Peyer's patch (tissue), 4 donors: ENCODE measurements at places on chromosomes 3 and 15. TPM values are rescaled to one million over a fixed set of nuclear protein-coding genes. Genes with fewer than 3 reads are reported as not detected.
A peak's percentile ranks its signal among the peaks of the same experiment; 100 is the strongest.

DNA sequence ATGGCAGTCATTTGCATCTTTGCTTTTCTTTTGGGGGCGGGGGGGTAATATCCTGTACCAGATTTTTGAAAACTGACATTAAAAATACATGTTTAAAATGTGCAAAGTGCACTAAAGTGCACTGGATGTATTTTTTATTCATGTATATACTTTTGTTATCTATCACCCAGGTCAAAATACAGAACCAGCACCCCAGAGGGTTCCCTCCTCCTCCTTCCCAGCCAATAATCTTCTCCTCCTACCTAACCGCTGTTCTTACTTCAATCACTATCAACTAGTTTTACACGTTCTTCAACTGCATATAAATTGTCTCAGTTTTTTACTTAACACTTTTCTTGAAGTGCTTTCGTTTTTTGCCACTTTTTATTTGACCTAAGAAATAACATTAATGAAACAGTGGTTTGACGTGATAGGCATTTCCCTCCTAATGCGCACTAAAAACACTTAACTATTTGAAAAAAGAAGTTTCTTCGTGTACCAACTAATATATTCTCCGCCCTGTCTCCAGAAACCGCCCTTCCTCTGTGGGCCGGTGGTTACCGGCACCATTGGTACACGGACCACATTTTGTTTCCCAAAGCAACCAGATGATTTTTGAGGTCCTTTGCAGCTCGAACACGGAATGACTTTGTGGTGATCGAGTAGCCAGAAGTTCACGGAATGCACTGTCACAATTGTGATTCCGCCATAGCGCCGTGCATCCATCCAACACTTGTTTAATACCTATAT, 836 bp upstream of the AKAP13 start:
- no peaks in the 10 kb centered on the region for H3K36me3 ChIP-seq
- peak overlapping the region; percentile 94 for H3K27ac ChIP-seq
- no peaks in the 10 kb centered on the region for H3K4me1 ChIP-seq
- H3K4me3 ChIP-seq = peak overlapping the region; percentile 92
- peak; percentile 52 for DNase-seq

DNA sequence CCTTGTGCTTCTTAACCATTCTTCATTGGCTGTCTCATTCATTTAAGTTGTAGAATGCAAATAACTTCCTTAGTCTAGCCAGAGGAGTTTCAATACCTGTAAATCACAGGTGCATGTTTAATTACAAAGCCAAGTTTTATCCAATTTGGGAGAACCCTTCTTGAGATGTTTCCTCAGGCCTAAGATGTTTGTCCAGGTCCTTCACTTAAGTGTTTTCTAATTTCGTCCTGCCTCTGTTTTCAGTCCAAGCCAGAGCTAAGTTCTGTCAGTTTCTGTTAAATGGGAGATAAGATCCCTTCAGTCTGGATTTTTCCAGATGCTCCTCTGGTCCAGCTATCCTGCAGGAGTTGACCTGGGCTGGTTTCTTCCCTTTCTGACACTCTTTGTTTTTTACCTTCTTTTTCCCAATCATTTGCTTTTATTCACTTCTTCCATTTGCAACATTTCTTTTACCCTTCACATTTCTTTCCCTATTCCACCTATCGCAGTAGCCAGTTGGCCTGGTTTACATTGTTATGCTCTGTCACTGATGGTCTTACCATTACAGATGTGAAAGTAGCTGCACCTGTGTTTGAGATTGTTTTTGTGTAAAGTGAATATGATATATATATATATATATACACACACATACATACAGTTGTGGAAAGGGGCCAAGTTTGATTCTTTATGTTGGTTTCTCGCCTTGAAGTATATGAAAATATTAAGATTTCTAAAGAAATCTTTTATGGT, 34.5 kb downstream of the EIF2AK4 start:
- no peak for DNase-seq
- no peaks in the 10 kb centered on the region for H3K36me3 ChIP-seq
- H3K4me3 ChIP-seq = no peak overlapping the region
- no peaks in the 10 kb centered on the region for H3K4me1 ChIP-seq

GRCh38 chr15:27545494-27546255, 553.4 kb downstream of the OCA2 start:
- H3K36me3 ChIP-seq = no peaks in the 10 kb centered on the region
- H3K27me3 ChIP-seq = no peaks in the 10 kb centered on the region
- no peak overlapping the region for H3K4me3 ChIP-seq

DNA sequence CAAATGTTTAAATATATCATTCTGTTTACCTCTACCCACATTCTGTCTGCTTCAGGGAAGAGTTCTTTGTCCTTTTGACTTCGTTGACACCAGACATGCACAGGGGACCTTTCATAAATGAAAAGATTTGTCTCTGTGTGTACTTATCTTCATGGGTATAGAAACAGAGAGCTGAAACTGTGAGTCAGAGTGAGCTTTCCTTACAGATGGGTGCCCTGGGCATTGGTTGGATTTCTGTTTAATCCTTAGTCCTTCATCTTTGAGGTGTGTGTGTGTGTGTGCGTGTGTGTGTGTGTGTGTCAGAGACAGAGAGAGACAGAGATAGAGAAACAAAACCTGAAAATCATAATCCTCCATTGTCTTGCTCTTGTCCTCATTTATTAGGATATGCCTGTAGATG, 517.4 kb downstream of the TUSC7 start:
- no peaks in the 10 kb centered on the region for H3K27me3 ChIP-seq
- no peaks in the 10 kb centered on the region for H3K36me3 ChIP-seq
- no peak overlapping the region for H3K4me3 ChIP-seq
- no peak overlapping the region for H3K27ac ChIP-seq
- DNase-seq = no peak

GRCh38 chr3:115651599-115651998, 28.3 kb downstream of the GAP43 start:
- no peaks in the 10 kb centered on the region for H3K36me3 ChIP-seq
- no peak overlapping the region for H3K27ac ChIP-seq
- H3K4me3 ChIP-seq = no peak overlapping the region
- no peaks in the 10 kb centered on the region for H3K27me3 ChIP-seq

GRCh38 chr3:177144922-177145321, 52.4 kb downstream of the TBL1XR1 start:
- H3K4me3 ChIP-seq = no peak overlapping the region
- H3K27me3 ChIP-seq = no peaks in the 10 kb centered on the region
- no peak for DNase-seq
- no peaks in the 10 kb centered on the region for H3K36me3 ChIP-seq
- no peak overlapping the region for H3K27ac ChIP-seq

LRTM1 gene
- not detected for total RNA-seq

ZBTB47 gene
- total RNA-seq = 17.8 TPM

VWA5B2 gene
- 5.4 TPM for total RNA-seq

FAM81A gene
- total RNA-seq = 0.53 TPM
